ENCODE measurements at places on chromosomes 1 and 21. TPM values are rescaled to one million over a fixed set of nuclear protein-coding genes. Genes with fewer than 3 reads are reported as not detected.

DNA sequence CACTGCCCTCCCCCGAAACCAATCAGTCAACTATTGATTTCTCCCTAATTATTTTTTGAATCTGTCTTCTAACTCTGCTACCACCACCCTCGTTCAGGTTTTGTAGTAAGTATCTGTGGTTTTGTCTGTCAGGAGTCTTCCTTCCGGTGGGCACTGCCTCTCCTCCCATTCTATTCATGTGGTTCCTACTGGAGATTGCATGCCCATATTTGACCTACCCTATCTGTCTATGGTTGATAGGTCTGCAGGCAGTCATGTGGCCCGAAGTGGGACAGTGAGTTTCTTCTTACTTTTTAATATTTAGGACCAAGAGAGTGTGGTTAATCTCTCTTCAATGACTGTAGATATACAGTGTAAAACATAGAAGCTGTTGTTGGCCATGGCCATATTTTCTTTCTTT lies 17.8 kb upstream of the MAST2 start:
- no peak overlapping the region for H3K27ac ChIP-seq
- DNase-seq: no peak
- H3K27me3 ChIP-seq: no peaks in the 10 kb centered on the region
- no peak overlapping the region for H3K4me3 ChIP-seq

DNA sequence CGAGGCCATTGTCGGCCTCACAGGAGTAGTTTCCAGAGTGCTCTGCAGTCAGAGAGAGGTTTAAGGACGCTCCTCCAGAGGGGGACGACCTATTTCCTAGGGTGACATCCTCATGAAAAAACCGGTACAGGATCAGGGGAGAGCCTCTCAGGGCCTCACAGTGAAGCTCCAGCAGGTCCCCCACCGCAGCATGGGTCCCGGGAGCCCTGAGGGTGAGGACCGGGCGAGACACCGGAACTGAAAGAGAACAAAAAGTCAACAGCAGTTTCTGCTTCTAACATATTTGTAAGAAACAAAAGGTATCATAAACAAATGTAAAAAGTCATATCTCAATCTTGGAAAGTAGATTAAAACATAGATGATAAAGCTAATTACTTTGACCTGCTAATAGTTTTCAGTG lies 31.3 kb downstream of the FCRL5 start:
- H3K27ac ChIP-seq: no peak overlapping the region
- no peaks in the 10 kb centered on the region for H3K27me3 ChIP-seq
- no peak overlapping the region for H3K4me3 ChIP-seq
- DNase-seq: no peak
- H3K4me1 ChIP-seq: no peaks in the 10 kb centered on the region
- H3K36me3 ChIP-seq: no peaks in the 10 kb centered on the region

DNA sequence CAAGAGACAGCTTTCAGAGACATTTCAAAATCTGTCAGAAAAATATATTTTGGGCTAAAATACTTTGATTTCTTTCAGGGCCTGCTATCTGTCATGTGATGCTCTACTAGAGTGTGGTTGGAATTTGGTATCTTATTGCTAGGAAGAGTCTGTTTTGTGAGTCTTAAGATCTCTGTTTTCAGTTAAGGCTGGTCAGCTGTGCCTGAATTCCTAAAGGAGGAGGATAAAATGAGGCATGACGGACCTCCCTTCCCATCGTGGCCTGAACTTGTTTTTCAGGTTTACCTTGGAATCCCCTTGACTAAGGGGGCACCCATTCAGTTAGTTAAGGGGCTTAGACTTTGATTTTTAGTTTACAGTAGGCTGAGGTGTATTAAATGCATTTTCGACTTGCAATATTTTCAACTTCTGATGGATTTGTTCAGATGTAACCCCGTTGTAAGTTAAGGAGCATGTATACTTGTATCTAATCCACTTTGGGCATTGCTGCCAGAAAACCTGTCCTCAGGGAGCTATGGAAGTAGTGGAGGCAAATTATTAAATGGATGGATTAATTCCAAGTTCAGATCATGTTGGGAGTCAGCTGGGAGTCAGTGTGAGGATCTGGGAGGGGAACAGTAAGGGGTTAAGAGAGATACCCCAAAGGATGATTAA lies 18.3 kb downstream of the CAPN2 start:
- no peaks in the 10 kb centered on the region for H3K27me3 ChIP-seq
- peak overlapping the region; percentile 59 for H3K27ac ChIP-seq
- DNase-seq: no peak
- no peak overlapping the region for H3K4me3 ChIP-seq

DNA sequence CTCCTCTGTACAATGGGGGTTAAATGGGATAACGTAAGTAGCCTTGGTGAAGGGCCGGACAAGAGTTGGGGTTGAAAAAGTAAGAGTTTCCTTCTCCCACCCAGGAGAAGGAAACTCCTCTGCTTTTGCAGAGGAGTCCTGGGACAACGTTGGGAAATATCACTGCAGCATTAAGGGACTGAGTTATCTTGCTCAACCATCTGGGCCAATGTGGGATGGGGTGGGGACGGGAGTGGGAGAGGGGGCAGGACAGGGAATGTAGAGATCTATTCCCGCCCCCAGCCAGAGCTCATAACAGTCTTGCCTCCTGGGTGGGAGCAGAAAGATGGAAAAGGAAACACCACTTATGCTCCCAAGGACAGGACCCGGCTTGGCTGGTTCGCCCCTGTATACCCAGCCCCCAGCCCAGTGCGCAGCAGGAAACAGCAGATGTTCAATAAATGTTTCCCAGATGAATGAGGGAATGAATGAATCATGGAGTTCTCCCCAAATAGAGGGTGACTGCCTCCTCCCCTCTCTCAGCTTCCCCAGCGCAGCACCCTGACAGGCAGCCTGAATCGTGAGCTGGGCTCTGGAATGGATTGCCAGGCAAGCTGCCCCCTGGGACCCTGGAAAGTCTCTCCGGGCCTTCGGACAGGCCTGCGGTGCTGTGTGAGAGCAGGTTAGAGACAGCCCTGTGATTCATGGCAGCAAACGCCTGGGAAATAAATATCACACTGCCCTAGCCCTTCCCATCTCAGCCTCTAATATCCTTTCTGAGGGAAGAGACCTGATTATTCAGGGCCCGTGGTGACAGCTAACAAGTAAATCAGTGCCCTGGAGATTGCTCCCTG lies 24.8 kb downstream of the FBXO2 start:
- no peaks in the 10 kb centered on the region for H3K4me1 ChIP-seq
- DNase-seq: no peak
- no peaks in the 10 kb centered on the region for H3K27me3 ChIP-seq
- H3K4me3 ChIP-seq: no peak overlapping the region

DNA sequence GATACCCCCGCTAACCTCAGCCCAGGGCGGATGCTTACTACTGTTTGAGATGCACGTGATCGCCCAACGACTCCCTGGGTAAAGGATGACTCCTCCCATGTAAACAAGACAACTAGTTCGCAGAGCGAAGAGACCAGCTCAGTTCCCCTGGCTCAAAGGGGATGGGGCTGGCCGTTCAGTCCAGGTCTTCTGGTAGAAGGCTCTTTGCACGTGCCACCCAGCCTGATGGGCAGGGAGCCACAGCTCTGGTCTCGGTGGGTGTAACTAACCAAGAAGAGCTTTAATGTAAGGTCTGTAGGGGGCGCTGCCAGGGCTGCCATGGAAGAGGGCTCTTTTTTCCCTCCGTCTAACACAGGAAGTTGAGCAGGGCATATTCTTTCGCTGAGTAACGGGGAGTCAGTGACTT lies 49.4 kb upstream of the PARP1 start:
- H3K4me1 ChIP-seq: no peaks in the 10 kb centered on the region
- H3K27me3 ChIP-seq: no peaks in the 10 kb centered on the region
- DNase-seq: no peak

DNA sequence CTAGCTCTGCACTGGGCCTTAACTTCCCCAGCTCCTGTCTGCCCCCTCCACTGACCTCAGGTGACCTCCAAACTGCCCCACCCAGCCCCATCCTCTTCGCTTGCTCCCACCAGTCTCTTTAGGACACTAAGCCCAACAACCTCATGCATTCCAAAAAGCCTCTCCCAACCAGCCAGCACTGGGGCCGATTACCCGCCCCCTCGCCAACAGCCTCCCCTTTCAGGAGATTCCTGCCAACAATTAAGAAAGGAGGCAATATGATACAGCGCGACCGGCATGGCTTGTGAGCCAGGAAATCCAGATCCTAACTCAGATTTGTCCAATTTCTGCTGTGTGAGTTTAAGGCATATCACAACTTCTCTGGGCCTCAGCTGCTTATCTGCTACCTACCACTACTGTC lies 14.7 kb downstream of the KANK4 start:
- H3K27me3 ChIP-seq: no peaks in the 10 kb centered on the region
- no peaks in the 10 kb centered on the region for H3K4me1 ChIP-seq
- H3K36me3 ChIP-seq: no peaks in the 10 kb centered on the region

GRCh38 chr1:205858141-205858961 lies 8.4 kb upstream of the PM20D1 start:
- H3K4me3 ChIP-seq: no peak overlapping the region
- H3K4me1 ChIP-seq: no peaks in the 10 kb centered on the region
- DNase-seq: no peak
- no peaks in the 10 kb centered on the region for H3K36me3 ChIP-seq

GRCh38 chr1:25620701-25621350 lies 4.2 kb downstream of the MAN1C1 start:
- peaks cover 3% of the 10 kb centered on the region for H3K27me3 ChIP-seq
- no peak overlapping the region for H3K27ac ChIP-seq
- H3K36me3 ChIP-seq: no peaks in the 10 kb centered on the region
- DNase-seq: no peak
- H3K4me1 ChIP-seq: peaks cover 33% of the 10 kb centered on the region
- H3K4me3 ChIP-seq: no peak overlapping the region

DNA sequence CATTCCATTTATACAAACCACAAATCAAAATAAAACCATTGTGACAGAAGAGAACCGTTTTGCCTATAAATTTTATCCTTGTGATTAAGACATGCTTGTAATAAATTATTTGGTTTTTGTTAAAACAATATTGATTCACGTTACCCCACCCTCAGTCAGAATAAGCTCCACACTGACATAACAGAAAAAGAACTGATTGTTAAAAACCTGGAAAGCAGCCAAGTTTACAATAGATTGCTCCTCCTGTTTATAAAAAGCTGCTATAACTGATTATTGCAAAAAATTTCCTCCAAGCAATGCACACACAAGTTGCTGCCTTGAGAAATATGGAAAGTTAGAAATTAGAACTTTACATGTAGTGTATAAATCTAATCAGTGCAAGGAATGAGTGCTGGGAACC lies 263.5 kb downstream of the SETD4 start:
- no peak overlapping the region for H3K4me3 ChIP-seq
- H3K27ac ChIP-seq: no peak overlapping the region
- no peaks in the 10 kb centered on the region for H3K36me3 ChIP-seq
- no peak for DNase-seq
- H3K4me1 ChIP-seq: no peaks in the 10 kb centered on the region
- H3K27me3 ChIP-seq: peaks cover 2% of the 10 kb centered on the region

- H3K4me1 ChIP-seq: peaks cover 17% of the 10 kb centered on the region
- peak overlapping the region; percentile 71 for H3K27ac ChIP-seq
- H3K36me3 ChIP-seq: no peaks in the 10 kb centered on the region
- peak; percentile 56 for DNase-seq
- H3K27me3 ChIP-seq: no peaks in the 10 kb centered on the region
- H3K4me3 ChIP-seq: peak overlapping the region; percentile 47
These were observed 98.6 kb upstream of the PPP2R5A start for GRCh38 chr1:212186427-212187207.

DNA sequence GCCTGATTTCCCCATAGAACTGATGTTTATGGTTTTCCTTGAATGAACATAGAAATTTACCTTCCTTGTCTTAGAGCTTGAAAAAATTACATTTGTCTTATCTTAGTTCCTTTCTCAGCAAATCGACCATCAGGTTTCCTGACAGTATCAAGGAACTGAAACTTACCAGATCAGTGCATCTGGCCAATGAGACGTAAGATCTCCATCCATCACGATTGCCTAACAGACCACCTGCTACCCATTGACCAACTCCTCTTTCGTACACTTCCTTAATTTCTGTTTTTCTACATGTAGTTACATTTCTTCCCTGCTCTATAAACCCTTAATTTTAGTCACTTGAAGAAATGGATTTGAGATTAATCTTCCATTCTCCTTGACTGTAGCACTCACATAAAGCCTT lies 57.4 kb upstream of the TMPRSS15 start:
- no peaks in the 10 kb centered on the region for H3K4me1 ChIP-seq
- no peak overlapping the region for H3K4me3 ChIP-seq
- no peaks in the 10 kb centered on the region for H3K36me3 ChIP-seq
- DNase-seq: no peak
- H3K27ac ChIP-seq: no peak overlapping the region

- no peaks in the 10 kb centered on the region for H3K36me3 ChIP-seq
- no peak overlapping the region for H3K27ac ChIP-seq
- no peak overlapping the region for H3K4me3 ChIP-seq
- H3K4me1 ChIP-seq: peaks cover 13% of the 10 kb centered on the region
- no peak for DNase-seq
These were observed 97.9 kb upstream of the ACTRT2 start for GRCh38 chr1:2923351-2923750.

DNA sequence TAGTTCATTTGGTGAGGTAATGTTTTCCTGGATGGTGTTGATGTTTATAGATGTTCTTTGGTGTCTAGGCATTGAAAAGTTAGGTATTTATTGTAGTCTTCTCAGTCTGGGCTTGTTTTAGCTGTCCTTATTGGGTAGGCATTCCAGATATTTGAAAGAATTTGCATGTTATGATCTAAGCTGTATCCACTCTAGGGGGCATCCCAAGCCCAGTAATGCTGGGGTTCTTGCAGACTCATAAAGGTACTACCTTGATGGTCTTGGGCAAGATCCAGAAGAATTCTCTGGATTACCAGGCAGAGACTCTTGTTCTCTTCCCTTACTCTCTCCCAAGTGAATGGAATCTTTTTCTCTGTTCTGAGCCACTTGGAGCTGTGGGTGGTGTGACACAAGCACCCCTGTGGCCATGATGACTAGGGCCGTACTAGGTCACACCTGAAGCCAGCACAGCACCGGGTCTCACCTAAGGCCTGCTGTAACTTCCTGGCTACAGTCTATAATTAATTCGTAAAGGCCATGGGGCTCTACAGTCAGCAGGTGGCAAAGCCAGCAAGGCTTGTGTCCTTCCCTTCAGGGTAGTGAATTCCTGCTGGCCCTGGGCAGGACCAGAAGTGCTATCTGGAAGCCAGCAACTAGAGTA lies 74.8 kb upstream of the PDE4B start:
- no peaks in the 10 kb centered on the region for H3K36me3 ChIP-seq
- H3K27me3 ChIP-seq: no peaks in the 10 kb centered on the region
- no peak for DNase-seq
- no peak overlapping the region for H3K4me3 ChIP-seq
- H3K4me1 ChIP-seq: no peaks in the 10 kb centered on the region

GRCh38 chr1:162206300-162206699 lies 136.8 kb downstream of the NOS1AP start:
- DNase-seq: no peak
- no peak overlapping the region for H3K4me3 ChIP-seq
- no peaks in the 10 kb centered on the region for H3K27me3 ChIP-seq

The PLEKHN1 gene
- polyA plus RNA-seq: 0.62 TPM

The SERPINC1 gene
- not detected for polyA plus RNA-seq

The LCE2C gene
- polyA plus RNA-seq: not detected

The TSPAN2 gene
- 20.6 TPM for polyA plus RNA-seq

The NFASC gene
- not detected for polyA plus RNA-seq

The DMBX1 gene
- polyA plus RNA-seq: not detected

The SLFNL1 gene
- not detected for polyA plus RNA-seq

The AADACL3 gene
- not detected for polyA plus RNA-seq

The PCP4L1 gene
- not detected for polyA plus RNA-seq

The NEGR1 gene
- polyA plus RNA-seq: 0.03 TPM

The MAP1LC3C gene
- polyA plus RNA-seq: not detected

All from CD14-positive monocyte (primary cell).